Gastroesophageal sphincter (tissue), 4 donors: ENCODE measurements at places on chromosomes 13 and 19. TPM values are rescaled to one million over a fixed set of nuclear protein-coding genes. Genes with fewer than 3 reads are reported as not detected.

The ZSWIM4 gene
- 9.2 TPM for total RNA-seq

The ZNF552 gene
- total RNA-seq, result 5.0 TPM

The PRRG2 gene
- total RNA-seq, result 1.1 TPM

The KLHL1 gene
- total RNA-seq, result not detected

The OLFM2 gene
- 8.5 TPM for total RNA-seq

The IZUMO4 gene
- 2.5 TPM for total RNA-seq

The SIGLEC12 gene
- total RNA-seq, result not detected
